ENCODE measurements at places on chromosomes 7 and 10. TPM values are rescaled to one million over a fixed set of nuclear protein-coding genes. Genes with fewer than 3 reads are reported as not detected.

CWF19L1 gene
- 13.0 TPM for total RNA-seq

- no peak for DNase-seq
Observed at GRCh38 chr7:37408291-37409228, 40.1 kb downstream of the ELMO1 start.

DNA sequence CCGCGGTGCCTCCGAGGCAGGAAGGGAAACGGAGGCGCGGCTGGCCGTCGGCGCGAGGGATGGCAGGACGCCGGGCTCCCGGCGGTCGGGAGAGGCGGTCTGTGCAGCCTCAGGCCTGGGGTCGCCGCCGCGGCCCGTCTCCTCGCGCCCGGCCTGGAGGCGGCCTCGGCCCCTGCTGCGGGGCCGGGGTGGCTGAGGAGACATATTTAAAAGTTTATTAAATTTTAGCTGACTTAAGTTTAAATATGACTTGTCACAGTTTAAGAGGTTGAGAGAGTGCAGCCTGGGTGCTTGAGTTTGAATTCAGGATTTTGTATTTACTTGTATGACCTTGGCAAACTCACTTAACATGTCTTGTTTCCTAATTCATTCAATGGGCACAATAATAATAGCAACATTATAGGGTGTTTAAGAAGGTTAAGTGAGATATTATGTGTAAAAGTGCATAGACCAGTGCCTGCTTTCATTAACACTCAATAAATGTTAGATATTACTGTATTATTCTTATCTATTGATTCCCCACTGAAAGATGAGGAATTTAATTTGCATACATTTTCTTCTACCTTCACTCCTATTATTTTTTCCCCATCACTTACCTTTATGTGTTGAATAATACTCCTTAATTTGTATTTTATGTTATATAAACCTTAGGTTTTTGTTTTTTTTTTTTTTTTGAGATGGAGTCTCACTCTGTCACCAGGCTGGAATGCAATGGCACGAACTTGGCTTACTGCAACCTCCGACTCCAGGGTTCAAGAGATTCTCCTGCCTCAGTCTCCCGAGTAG is 718 bp downstream of the DYNC2I1 start:
- DNase-seq = no peak

GRCh38 chr7:14446829-14447228 is 455.7 kb downstream of the DGKB start:
- no peak for DNase-seq

- DNase-seq = no peak
Observed at GRCh38 chr10:79498291-79498829, 14.0 kb upstream of the EIF5AL1 start.

DNA sequence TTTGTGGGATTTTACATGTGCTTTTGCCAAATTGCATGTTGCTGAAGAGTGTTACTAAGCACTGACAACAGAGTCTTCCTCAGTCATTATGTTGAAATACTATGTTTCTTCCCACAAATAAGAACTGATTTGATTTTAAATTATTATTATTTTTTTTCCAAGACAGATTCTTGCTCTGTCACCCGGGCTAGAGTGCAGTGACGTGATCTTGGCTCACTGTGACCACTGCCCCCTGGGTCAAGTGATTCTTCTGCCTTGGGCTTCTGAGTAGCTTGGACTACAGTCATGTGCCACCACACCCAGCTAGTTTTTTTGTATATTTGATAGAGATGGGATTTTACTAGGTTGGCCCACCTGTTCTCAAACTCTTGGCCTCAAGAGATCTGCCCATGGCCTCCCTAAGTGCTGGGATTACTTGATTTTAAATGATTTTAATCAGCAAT is 42.3 kb downstream of the MINPP1 start:
- DNase-seq = no peak

DNA sequence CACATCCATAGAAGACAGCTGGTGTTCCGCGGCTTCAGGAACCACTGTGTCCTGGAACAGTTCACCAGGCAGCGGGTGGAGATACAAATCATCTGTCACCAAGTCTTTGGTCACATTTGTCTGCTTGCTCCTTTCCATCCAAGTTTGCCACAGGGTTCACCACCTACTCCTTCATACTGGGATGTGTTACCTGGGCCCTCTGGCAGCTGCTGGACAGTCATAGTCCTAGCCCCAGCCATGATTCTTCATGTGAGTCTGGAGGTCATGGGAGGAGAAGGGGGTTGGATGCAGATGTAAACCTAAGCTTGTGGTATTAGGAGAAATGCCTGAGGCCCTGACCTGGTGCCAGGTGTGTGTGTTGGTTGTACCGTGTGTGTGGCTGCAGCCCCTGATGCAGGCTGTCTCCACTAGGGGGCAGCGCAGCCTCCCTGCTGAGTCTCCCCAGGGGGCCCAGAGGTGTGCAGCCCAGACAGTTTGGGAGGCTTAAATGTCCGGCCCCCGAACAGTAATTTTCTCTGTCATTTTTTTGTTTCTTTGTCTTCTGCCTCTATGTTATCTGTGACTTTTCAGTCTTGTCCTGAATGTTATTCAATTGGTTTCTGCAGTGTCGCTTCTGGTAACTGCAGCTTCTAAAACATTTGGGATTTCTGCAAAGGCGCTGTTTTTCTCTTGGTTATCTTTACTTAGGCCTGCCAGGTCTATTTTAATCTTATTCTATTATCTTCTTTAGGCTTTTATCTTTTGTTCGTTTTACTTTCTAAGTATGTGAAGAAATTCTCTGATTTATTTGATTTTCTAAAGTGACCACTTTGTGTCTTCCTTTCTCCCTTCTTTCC is 14.8 kb downstream of the NPS start:
- no peak for DNase-seq

GRCh38 chr10:5528989-5529701 is 4.4 kb downstream of the CALML3 start:
- no peak for DNase-seq

- no peak for DNase-seq
Observed at GRCh38 chr7:44530990-44531389, 10.1 kb downstream of the NPC1L1 start.

ANXA11 gene
- 405 TPM for total RNA-seq

NANOS1 gene
- total RNA-seq = 8.7 TPM

DNA sequence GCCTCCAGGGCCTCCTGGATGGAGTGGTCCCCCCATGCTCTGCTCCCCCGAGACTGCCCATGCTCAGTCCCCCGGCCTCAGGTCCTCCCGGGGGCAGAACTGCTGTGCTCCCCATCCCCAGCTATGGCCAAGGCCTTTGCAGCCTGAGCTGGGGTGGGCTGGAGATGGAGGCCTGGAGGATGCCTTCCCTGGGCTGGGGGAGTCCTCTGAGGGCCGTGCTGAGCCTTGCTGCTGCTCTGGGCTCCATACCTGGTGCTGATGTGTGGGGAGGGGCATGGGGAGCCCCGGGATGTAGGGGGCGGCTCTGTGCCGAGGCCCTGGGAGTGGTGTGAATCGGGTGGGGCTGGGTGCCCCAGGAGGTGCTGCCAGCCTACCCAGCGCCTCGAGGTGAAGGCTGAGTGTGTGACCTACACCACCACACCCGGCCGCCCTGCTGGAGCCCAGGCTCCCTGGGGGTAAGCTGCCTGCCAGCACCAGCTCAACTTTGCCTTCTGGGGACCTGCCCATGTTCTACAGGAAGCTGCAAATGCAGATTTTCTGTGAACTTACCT is 109.5 kb downstream of the UNCX start:
- no peak for DNase-seq

DNA sequence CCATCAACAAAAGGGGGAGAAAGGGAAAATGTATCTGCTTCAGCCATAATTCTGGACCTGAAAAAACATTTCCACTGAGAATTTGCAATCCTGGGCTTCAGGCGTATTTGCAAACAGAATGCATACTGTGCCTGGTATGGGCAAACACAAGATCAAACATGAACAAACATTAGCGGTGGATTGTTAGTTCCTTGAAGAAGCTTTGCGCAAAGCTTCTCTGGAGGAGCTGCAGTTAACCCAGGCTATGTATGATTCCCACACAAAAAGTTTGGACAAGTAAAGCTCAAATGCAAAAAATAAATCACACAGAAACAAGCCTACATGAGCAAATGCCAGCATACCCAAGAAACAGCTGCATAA is 20.4 kb upstream of the HILPDA start:
- no peak for DNase-seq

AKAP9 gene
- 55.2 TPM for total RNA-seq

SFTPD gene
- total RNA-seq = 0.69 TPM

DNA sequence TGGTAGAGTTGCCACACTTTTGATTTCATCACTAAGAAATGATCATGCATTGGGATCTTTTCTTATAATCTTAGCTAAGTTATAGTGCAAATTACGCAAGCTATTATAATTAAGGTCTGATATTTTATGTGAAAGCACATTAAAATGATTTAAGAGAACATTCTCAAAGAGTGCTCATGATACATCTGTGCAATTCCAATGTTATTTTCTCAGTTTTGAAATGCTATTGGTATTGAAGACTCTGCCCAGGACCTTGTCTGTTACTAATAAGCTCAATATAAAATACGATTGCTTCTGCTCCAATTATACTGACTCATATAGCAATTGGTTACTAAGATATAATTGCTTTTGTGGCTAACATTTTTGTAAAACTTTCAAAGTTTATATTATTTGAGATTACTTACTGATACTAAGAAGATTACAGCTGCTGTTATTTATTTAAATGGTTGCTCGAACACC is 180.9 kb downstream of the ADAM12 start:
- no peak for DNase-seq

- DNase-seq = no peak
Observed at GRCh38 chr7:3592401-3593134, 291.5 kb downstream of the SDK1 start.

DNA sequence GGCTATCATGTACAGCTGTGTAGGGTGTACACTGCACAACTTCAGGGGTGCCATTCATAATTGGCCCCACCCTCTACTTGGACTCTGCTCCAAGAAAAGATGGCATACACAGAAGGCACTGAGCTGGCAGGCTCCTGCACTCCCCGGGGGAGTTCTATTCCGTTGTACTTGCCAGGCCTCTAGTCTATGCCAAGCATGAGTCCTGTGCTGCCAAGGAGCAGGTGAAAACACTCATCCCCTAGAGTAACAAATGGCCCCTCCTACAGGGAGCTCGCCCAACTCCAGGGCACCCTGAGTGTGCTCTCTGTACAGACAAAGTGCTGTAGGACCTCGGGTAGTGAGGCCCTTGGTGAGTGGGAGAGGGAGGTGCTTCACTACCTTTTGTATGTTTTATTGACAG is 127.2 kb downstream of the SLIT1 start:
- DNase-seq = peak; percentile 44

DHX32 gene
- 48.1 TPM for total RNA-seq

DNA sequence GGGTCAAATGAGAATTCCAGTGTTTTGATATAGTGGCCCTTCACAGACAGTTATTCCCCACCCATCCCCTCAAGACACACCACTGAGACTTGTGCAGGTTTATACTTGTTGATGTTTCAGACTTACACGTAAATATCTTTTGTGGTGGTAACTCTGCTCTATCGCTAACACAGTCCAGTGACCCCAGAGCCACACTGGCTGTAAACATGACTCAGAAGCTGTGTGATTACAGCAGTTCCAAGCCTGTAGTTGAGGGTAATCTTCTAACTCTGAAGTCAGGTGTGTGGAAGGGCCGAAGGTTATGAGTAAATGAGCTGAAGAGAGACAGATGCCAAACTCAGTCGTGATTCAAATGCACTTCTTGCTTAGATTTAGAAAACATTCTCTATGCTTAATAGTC is 19.4 kb downstream of the NOBOX start:
- no peak for DNase-seq

- no peak for DNase-seq
Observed at GRCh38 chr7:33788531-33788930, 116.8 kb upstream of the BMPER start.

DNA sequence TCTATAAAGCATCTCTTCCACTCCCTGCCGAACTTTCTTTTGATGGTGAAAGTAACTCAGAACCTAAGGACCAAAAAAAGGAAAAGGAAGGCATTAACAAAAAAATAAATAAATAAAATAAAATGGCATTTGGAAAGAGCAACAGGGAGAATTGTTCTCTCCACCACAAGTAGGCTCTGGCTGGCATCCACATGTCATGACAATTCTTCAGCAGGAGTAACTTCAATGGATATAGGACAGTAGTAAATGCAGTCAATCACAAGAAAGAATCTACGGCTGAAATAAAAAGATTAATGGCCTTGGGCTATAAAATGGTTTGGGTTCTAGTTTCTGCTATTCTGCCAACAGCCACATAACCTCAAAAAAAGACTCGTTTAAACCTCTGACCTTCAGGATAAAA is 23.9 kb downstream of the NCAPG2 start:
- no peak for DNase-seq

CDH23 gene
- total RNA-seq = 5.4 TPM

GRCh38 chr10:112424651-112425050 is 22.1 kb downstream of the ZDHHC6 start:
- no peak for DNase-seq

BAZ1B gene
- 44.6 TPM for total RNA-seq

DNA sequence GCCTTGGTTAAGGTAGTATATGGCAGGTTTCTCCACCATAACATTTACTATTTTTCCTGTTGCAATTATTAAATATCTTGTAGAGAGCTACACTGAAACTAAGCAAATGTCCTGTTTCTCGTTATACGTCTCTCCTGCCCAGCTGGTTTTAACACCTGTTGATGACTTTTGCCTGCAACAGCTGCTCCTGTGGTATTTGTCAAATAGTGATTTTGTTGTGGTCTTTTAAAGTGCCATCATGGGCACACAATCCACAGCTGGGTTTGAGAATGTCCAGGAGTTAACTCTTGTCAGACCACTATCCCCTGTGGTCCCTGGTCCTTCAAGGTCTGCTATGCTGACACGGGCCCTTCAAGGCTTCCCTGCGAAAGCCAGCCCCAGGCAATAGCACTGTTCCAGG is 24.9 kb upstream of the SEC61G start:
- DNase-seq = no peak

DNA sequence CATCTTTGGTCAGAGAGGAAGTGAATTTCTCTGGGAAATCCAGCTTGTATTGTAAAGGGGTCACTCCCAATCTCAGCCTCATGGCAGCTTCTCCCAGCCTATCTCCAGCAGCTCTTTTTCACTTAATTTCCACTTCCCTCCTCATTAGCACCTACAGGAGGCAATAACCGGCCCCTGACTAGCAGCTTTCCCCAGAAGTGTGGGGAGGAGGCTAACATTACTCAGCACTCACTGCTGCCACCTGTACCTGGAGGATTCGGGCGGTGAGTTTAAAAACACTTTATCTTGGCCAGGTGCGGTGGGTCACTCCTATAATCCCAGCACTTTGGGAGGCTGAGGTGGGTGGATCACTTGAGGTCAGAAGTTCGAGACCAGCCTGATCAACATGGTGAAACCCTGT is 3.8 kb downstream of the NODAL start:
- DNase-seq = no peak

NET1 gene
- 16.5 TPM for total RNA-seq

DNA sequence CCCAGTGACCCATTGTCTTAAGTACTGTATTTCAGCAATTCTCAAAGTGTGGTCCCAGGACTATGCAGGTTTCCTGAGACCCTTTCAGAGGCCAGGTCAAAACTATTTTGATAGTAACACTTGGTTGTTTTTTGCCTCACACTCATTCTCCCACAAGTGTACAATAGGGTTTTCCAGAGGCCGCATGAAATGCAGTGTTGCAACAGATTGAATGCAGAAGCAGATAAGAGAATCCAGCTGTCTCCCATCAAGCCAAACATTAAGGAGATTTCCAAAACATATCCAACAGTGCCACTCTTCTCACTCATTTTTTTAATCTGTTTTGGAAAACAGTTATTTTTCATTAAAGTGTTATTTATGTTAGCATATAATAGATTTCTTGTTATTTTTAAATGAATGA is 20.0 kb downstream of the VKORC1L1 start:
- DNase-seq = no peak

FAM237B gene
- not detected for total RNA-seq

- DNase-seq = no peak
Observed at GRCh38 chr7:136045992-136046391, 68.8 kb upstream of the MTPN start.

- DNase-seq = no peak
Observed at GRCh38 chr10:77251297-77252013, 386.2 kb downstream of the KCNMA1 start.
